NCI-H1694 (cell line): ENCODE measurements at places on chromosomes 1 and 21.

GRCh38 chr1:229138058-229138457 lies 132.9 kb upstream of the RAB4A start:
- no peak for DNase-seq

- DNase-seq: no peak
These were observed 6.8 kb upstream of the OTUD7B start for GRCh38 chr1:150017206-150017750.

GRCh38 chr21:37204580-37204979 lies 62.6 kb downstream of the VPS26C start:
- no peak for DNase-seq

- no peak for DNase-seq
These were observed 7.8 kb upstream of the GPR61 start for GRCh38 chr1:109531826-109532364.

DNA sequence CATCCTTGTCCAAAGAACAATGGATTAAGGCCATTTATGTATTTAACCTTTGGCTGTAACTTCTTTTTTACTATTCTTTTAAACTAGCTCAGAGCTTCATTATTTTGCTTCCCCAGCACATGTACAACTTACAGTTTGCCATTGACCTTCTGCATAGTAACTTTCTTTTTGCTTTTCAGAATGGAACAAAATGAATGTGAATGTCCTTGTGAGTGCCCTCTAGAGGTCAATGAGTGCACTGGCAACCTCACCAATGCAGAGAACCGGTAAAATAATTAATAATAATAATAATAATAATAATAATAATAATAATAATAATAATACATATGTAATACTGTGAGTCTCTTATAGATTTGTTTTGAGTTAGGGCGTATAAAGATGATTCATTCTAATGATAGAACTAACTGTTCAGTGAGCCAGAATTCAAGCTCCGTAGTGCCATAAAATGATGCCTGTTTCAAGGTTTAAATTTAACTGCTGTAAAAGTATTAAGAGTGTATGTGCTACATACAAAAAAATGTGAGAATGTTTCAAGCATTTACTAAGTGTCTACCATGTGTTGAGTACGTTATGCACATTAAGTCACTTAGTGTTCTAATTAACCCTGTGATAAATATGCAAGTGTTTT lies 69.0 kb upstream of the RAVER2 start:
- DNase-seq: peak; percentile 6

GRCh38 chr1:237888143-237888542 lies 2.6 kb downstream of the ZP4 start:
- no peak for DNase-seq

DNA sequence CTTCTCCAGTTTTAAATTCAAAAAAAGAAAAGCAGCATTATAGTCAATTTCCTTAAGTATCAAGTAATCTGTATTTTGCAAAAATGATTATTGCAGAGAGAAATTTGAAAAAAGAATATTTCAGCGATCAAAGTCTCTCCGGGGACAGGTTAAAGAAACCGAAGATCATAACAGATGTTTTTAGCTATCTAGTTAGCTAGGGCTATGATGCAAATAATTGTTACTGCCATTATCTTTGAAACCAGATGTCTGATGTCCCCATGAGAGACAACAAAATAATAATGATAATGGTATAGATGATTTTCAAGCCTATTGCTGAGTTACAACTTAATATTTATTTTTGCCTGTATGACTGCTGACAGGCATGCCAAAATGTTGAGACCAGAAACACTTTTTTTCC lies 1326.0 kb downstream of the PLA2G4A start:
- peak; percentile 54 for DNase-seq

GRCh38 chr1:168469690-168470089 lies 74.1 kb downstream of the XCL2 start:
- no peak for DNase-seq

GRCh38 chr21:43854773-43855633 lies 10.0 kb upstream of the AGPAT3 start:
- no peak for DNase-seq

DNA sequence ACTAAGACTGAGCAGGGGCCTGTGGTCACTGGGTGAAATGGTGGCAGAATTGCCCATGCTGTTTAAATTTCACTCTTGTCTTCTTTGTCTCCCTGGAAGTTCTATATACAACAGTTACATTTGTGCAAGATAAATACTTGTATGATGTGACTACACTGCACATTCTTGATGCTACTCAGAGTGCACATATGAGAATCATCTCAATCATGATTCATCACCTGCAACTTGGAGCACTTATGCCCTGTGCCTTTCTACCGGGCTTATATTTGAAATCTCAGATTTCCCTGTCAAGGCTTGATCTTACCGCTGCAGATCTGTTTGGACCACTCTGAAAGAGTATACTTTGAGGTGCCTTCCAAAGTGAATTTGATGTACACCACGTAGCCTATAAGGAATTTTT lies 10.6 kb downstream of the PGM1 start:
- no peak for DNase-seq

- DNase-seq: peak; percentile 43
These were observed 291.9 kb downstream of the KCNH1 start for GRCh38 chr1:210841926-210842625.

GRCh38 chr1:99945174-99945573 lies 24.6 kb upstream of the SLC35A3 start:
- no peak for DNase-seq
